Endothelial cell of umbilical vein (primary cell): ENCODE measurements at places on chromosomes 13 and 19. TPM values are rescaled to one million over a fixed set of nuclear protein-coding genes. Genes with fewer than 3 reads are reported as not detected.

Gene RETN
- not detected in 2 replicates for total RNA-seq

GRCh38 chr19:13995017-13995728, 10.9 kb downstream of the RFX1 start:
- DNase-seq, result no peak

GRCh38 chr13:101942038-101942437, 459.8 kb downstream of the FGF14 start:
- peak; percentile 28 for DNase-seq

Gene SAFB2
- total RNA-seq, result 83.7 and 85.9 TPM in 2 replicates

DNA sequence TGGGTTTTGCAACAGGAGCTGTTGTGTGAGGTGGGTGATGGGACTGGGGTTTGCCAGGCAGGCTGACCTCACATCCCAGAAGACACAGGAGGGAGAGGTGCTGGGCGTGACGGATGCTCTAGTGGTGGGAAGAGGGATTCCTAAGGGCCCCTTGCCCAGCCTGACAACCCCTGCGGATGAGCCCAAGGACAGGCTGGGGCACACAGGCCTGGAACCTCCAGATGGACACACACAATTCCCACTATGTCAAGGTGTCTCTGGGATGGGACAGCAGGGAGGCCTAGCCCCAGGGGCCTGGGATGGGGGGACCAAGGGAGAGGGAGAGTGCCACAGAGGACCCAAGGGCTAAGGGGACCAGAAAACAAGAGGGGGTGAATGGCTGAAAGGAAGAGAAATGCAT, 191.5 kb downstream of the ZNF536 start:
- DNase-seq, result no peak

Gene SIGLEC9
- total RNA-seq, result not detected in 2 replicates

DNA sequence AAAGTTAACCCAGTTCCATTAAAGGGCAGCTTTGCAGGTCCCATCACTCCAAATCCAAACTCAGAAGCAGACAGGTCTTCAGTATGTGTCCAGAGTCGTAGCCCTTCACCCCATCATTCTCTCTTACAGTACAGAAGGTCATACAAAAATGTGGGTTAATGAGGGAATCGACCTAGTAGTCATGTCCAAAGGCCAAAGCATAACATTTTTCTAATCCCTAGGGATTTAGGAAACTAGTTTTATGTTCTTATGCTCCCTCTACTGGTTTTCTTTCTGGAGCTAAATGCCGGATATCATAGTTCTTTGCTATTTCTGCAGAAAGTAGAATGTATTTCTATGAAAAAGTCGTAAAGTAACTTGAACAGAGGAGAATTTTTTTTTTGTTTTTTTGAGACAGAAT, 72.2 kb downstream of the DHRS12 start:
- DNase-seq, result no peak

DNA sequence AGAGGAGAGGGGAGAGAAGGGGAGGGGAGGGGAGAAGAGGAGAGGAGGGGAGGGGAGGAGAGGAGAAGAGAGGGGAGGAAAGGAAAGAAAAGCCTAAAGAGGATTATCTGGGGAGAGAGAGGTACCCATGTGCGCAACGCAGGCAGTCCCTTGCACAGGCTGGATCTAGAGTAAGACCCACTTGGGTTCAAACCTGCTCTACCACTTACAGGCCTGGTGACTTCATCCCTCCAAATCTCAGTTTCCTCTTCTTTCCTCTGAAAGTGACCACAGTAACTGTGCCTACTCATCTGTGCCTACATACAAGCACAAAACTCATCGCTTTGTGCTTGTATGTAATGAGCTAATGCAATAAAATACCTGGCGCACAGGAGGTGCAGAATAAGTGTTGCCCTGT, 732 bp upstream of the MAP1S start:
- DNase-seq, result no peak

DNA sequence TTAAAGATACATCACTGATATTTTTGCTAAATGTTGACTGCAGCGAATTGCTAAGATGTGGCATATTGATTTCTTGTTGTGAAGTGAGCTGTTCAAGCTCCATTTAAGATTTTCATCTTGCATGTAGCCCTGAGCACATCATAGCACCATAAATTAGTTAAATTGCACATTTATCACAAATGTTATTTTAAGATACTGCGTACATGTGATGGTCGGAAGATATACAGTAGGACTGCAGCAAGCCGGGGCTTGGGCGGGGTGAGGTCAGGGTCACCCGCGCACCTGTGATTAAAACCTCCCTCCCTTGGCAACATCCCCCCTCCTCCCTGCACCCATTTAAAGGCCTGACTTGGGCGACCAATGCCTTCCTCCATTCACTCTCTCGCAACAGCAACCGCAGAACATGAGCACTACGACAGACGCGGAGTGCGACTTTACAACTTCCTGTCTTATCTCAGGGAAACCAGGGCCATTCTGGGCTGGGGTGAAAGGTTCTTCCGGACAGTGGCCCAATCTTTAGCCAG, 76.6 kb downstream of the TSHZ3 start:
- no peak for DNase-seq

DNA sequence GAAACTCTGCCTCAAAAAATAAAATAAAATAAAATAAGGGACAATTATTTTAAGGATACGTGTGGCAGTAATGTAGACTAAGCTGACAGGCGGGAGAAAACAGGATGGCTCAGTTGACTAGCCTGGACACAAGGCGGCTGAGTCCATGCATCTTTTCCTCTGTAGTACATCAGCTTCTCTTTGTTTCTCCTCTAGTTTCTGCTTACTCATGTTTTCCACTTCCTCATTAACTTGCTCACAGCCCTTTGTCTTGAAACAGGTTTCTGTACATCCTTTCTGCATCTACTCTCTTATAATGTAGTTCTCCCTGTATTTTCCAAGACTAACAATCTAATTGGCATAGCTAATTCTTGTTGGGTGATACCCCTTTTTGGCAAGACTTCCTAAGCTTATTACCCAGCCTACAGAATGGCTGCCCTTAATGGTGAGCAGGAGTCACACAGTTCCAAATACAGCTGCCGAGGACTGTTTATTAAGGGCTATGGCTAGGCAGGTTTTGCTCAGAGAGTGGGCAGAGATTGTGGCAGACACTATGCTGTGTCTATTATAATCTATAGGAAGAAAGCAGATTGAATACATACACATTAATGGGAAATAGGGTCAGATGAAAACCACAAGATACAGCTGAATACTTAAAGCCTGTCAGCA, 58.7 kb upstream of the KLF5 start:
- DNase-seq, result peak; percentile 82

- DNase-seq, result peak; percentile 69
Observed at GRCh38 chr19:3580156-3580934, 4.9 kb upstream of the GIPC3 start.

- no peak for DNase-seq
Observed at GRCh38 chr19:53647792-53648191, 16.0 kb downstream of the DPRX start.

Gene ITPKC
- total RNA-seq, result 16.1 and 16.9 TPM in 2 replicates

GRCh38 chr19:17225053-17225452, 973 bp upstream of the OCEL1 start:
- no peak for DNase-seq

Gene POLR1G
- total RNA-seq, result 18.0 and 19.5 TPM in 2 replicates

Gene PTGIR
- 0.55 and 1.1 TPM in 2 replicates for total RNA-seq

DNA sequence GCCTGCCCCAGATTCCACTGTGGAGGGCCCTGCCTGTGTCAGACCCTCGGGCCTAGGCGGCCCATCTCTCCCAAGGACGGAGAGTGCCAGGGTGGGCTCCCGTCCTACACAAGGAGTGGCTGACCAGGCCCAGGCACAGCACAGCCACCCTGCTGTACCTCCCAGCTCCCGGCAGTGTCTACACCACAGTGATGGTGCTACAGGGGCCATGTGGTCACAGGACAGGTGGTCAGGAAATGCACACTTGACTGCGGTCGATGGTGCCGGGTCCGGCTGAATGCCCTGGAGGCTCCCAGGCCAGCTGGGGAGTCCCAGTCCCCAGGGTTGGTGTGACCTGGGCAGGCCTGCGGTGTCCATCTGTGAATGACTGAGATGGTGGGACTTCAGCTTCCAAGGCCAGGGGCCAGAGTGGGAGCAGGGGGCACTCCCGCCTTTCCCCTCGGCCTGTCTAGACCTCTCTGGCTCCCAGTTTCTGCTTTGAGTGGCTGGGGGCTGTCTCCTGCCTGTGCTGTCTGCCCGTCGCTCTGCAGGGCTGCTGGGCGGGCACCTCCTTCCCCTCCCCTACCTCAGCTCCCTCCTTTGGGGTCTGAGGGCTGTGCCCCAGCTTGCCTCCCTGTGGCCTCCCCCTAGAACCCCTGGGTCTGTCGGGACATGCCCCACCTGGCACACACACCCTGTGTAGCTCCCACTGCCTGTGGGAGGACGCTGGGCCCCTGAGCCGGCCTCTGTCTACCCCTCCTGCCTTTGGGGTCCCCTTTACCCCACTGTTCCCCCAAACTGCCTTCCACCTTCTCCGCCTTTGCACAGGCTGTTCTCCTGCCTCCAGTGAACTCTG, 12.5 kb downstream of the DDA1 start:
- DNase-seq, result no peak

DNA sequence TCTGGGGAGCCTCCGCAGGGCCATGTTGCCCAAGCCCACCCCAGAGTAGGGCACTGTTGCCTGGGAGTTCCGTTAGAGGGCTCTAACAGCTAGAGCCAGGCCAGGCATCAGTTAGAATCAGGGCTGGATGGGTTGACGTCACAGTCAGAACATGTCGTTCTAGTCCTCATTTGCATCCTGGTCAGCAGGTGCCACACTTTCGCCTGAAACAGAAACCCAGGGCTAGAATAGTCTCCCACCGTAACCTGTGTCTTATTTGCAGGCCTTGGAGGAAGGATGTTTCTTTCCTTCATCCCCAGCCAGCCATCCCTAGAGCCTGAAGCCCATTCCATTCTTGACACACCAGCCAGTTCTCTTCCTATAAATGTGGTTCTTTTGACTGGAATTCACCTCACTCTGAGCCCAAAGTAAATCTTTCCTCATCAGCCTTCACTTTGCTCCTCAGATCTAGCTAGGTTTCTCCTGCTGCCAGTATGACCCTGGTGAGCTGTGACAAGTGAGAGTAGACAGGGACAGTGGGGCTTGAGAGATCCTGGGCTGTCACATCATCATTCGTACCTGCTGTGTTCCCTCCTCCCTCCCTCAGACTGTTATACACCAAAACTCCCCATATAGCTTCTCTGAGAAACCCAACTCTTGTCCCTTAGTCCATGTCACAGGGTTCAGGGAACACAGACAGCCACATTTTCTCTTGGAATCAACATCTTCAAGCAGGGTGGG, 12.2 kb upstream of the CCDC97 start:
- no peak for DNase-seq

DNA sequence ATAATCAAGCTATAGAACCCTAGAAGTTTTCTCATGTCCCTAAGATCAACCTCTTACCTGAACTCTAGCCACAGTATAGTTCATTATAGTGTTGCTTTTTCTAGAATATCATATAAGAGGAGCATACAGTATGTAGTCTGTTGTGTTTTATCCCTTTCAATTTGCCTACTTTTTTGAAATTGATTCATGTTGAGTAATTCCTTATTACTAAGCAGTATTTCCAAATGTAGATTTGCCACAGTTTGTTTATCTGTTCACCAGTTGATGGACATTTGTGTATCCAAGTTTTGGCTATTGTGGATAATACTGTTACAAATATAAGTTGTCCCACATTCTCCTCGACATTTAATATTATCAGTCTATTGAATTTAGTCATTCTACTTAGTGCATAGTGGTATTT, 138.0 kb downstream of the LMO7 start:
- no peak for DNase-seq

GRCh38 chr13:53405616-53406015, 377.0 kb downstream of the OLFM4 start:
- no peak for DNase-seq

DNA sequence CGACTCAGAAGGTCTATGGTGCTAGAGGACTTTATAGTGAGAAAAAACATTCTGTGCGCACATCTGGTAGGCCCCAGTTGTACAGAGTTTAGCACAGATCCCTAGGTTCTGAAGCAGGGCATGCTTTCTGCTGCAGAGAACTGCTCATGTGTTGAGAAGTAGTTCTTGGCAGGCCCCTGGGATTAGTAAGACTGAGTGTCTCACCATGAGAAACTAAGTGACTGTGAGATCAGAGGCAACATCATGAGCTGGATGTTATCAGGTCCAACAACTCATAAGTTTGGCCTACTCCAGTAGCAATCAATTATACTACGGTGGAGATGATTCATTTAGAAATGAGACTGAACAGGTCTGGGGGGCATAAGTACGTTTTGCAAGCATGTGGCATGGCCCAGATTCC, 507.4 kb upstream of the KLF12 start:
- DNase-seq, result no peak

Gene CPB2
- total RNA-seq, result not detected in 2 replicates

Gene COG3
- 27.0 and 28.7 TPM in 2 replicates for total RNA-seq

- DNase-seq, result no peak
Observed at GRCh38 chr13:80830431-80830830, 489.5 kb upstream of the SPRY2 start.

- no peak for DNase-seq
Observed at GRCh38 chr13:85666356-85666755, 132.9 kb downstream of the SLITRK6 start.

Gene DIAPH3
- 40.9 and 44.0 TPM in 2 replicates for total RNA-seq

Gene ATP8B3
- 5.1 and 7.3 TPM in 2 replicates for total RNA-seq

Gene LRRC8E
- total RNA-seq, result 1.6 and 1.8 TPM in 2 replicates

DNA sequence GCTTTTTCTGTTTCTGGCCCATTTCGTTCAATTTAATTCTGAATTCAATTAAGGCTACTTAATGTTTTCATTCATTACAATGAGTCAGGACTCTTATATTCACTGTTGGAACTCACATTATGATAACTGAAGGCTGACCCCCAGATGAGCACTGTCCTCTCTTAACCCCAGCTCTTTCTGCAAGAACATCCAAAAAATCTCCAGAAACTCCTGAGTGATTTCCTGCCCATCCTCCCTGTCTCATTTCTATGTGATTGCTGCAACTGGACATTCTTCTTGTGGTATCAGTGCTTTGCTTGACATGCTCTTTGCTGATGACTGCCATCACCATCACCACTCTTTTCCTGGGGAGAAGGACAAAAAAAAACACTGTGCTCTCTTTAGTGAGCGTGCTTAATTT, 240.3 kb downstream of the SPRY2 start:
- DNase-seq, result no peak

Gene LILRB1
- total RNA-seq, result not detected in 2 replicates

DNA sequence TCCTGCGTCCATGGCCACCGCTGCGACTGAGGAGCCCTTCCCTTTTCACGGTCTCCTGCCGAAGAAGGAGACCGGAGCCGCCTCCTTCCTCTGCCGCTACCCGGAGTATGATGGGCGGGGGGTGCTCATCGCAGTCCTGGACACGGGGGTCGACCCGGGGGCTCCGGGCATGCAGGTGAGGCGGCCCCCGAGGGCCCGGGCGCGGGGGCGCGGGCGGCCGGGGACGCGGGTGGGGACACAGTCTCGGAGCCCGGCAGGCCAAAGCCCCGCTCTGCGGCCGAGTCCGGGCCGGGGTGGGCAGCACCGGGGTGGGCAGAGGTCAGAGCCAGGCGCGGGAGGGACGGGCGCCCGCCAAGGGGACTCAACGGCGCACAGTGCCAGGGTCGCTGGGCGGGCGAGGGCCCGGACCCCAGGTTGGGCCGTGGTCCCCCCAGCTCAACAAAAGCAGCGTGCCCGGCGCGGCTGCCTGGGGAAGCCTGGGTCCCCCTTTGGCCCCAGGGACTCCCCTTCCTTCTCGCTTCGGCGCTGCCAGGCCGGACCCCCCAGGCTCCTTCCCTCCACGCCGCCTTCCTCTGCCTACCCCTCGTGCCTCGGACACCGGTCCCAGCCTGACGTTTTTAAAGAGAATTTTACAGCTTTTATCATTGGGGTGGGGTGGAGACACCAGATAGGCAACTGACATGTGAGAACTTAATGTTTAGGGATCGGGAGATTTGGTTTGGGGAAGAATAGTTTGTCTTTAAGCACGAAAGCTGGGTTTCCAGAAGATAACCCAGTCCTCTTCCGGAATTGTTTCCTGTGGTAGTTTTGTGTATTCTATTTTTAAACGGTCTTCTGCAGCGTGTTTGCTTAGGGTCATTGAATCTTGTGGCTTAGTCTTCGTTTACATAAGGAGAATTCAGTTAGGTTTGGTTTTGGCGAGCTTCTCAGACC, 509 bp downstream of the TPP2 start:
- peak; percentile 41 for DNase-seq
